Neural progenitor cell (in vitro differentiated cells): ENCODE measurements at places on chromosomes 3 and 15.

DNA sequence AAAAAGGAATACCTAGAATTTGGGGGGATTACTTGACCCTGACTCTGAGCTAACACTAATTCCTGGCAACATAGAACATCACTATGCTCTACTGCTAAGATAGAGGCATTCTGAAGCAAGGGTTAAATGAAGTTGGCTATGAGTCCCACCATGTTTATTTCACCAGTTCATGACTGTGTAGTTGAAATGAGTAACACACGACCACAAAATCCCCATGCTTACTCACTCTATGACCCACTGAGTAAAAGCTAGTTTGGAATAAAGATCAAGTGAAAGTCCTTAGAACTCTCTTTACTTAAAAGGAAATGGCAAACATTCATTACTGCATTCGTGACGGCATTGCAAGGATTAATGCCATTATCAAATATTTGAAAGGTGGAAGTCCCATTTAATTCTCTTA lies 47.4 kb downstream of the MRPL46 start:
- no peak for DNase-seq

DNA sequence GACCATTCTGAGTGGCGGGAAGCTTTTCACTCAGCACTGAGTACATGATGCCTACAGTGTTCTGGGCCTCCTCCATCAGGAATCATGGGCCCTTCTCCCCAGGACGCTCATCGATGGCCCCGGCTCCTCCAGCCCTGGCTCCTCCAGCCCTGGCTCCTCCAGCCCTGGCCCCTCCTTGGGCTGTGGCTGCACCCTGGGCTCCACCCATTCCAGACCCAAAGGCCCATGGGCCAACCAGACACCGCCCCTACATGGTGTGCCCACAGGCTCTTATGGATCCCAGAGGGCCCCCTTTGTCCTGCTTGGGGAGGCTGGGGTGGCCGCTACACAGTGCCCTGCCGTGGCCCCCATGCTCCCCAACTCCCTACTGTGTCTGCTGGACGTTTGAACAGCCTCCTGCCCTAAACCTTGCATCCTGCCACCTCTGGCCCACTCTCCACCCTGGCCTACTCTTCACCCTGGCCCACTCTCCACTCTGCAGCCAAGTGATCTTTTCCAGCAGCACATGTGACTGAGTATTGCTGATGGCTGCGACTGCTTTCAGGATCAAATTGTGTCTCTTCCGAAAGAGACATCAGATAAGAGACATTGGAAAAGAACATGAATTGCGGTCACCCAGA lies 57.9 kb downstream of the APBA2 start:
- DNase-seq: no peak

- no peak for DNase-seq
Observed at GRCh38 chr15:74252291-74252690, 16.2 kb downstream of the CCDC33 start.

DNA sequence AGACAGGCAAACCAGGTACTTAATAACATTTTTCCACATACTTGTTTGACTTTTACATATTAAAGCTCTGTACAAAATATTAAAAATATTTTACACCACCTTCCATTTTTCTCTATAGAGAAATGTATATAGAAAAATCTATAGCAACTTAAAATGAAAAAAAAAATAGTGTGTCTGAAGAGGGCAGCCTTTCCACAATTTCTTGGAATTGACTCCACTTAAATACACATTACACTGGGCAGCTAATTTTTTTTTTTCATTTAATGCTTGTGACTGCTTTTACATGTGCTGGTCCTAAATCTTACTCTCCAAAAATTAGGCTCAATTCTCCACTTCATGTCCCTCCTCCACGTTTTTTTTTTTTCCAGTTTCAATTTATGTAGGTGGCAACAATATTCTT lies 427.0 kb upstream of the RBMS3 start:
- DNase-seq: no peak

DNA sequence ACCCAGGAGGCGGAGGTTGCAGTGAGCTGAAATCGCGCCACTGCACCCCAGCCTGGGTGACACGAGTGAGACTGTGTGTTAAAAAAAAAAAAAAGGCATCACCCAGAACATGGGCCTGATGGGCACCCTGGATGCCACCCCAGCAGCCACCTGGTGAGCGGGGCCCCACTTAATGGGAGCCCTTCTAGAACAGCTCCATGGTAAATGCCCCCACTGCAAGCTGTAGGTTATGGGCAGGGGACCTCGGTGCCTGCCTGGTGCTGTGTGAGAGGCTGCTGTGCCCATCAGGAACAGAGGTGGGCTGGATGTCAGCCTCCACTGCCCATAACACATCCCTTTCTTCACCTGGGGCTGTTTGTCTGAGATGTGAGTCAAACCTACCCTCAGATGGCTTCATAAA lies 156.2 kb upstream of the MEF2A start:
- no peak for DNase-seq

- no peak for DNase-seq
Observed at GRCh38 chr3:189833996-189834395, 202.8 kb downstream of the TP63 start.

DNA sequence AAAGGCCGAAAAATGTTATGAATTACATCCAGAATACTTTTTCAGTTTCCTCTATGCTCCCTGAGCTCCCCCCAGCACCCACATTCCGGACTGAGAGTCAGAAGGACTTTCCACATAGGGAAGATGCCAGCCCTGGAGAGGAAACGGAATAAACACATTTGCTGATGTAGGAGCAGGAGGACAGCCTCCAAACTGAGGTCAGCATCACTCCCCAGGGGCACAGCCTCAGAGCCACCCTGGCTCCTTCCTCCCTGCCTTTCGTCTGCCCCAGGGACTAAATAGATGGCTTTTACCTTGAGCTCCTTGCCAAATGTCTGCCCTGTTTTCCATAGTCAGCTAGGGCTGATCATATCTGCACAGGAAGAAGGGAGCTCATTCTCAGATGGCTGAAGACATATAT lies 22.6 kb upstream of the SLCO2A1 start:
- no peak for DNase-seq

- DNase-seq: no peak
Observed at GRCh38 chr3:68996356-68996995, 17.0 kb downstream of the EOGT start.

- DNase-seq: no peak
Observed at GRCh38 chr3:185702262-185703225, 116.4 kb downstream of the SENP2 start.

GRCh38 chr15:57227899-57228298 lies 148.4 kb upstream of the CGNL1 start:
- no peak for DNase-seq

GRCh38 chr3:4290272-4290893 lies 12.8 kb upstream of the SETMAR start:
- DNase-seq: peak; percentile 30

- no peak for DNase-seq
Observed at GRCh38 chr3:55534876-55535275, 47.8 kb upstream of the WNT5A start.

- no peak for DNase-seq
Observed at GRCh38 chr3:135017003-135017893, 222.2 kb downstream of the EPHB1 start.

- DNase-seq: no peak
Observed at GRCh38 chr3:16840101-16840424, 44.7 kb upstream of the PLCL2 start.

DNA sequence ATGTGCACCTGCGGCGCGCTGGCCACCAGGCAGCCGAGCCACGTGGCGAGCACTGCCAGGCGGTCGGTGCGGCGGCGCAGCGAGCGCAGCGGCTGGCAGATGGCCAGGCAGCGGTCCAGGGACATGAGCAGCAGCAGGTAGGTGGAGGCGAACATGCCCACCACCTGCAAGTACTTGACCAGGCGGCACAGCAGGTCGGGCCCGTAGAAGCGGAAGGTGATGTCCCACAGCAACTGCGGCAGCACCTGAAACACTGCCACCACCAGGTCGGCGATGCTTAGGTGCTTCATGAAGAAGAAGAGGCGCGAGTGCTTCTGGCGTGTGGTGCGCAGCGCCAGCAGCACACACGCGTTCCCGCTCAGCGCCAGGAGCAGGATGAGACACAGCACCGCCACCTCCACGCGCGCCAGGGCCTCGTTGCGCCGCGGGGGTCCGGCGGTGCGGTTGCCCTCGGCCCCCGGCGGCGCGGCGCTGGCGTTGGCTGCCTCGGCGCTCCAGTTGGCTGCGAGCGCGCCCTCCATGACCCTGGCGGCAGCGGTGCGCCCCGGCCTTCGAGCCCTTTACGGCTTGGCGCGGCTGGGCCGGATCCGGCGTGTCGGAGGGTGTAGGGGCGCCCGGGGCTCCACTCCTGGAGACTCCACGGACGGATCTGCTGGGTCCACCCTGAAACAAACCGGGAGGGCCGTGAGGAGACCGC lies 1.6 kb downstream of the OXTR start:
- DNase-seq: peak; percentile 42

DNA sequence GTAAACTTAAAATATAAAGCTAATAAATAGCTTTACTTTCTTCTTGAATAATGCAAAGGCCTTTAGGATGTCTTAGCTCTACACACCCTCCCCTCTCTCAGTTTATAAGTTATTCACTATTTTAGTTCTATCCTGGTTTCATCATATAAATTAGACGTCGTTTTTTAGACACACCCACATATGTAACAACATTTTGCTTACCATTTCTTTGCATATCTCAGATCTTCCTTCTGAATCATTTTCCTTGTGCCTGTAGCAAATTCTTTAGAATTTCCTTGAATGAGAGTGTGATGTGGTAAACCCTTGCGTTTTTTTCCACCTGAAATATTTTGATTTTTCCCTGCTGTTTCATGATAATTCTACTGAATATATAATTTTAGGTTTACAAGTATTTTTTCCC lies 2.5 kb upstream of the DAZL start:
- no peak for DNase-seq

DNA sequence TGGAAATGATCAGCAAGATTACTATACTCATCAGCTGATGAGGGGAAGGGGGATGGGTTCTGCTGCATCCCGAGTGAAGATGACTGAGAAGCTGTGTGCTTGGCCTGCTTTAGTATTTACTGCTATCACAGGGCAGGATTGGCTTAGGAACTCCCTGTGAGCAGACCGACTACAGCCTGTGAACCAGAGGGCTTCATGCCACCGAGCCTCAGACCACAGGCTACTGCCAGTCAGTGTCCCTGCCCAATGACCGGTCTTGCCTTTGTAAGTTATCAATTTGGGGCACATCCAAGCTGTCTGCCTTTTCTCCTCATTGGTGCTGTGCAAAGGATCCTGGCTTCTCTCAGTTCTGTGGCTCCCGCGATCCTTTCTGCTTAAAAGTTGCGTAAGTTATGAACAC lies 71.5 kb downstream of the PDCD6IP start:
- DNase-seq: no peak

GRCh38 chr15:70156671-70157271 lies 59.1 kb upstream of the TLE3 start:
- DNase-seq: no peak

GRCh38 chr15:90787881-90788280 lies 70.7 kb downstream of the BLM start:
- no peak for DNase-seq

DNA sequence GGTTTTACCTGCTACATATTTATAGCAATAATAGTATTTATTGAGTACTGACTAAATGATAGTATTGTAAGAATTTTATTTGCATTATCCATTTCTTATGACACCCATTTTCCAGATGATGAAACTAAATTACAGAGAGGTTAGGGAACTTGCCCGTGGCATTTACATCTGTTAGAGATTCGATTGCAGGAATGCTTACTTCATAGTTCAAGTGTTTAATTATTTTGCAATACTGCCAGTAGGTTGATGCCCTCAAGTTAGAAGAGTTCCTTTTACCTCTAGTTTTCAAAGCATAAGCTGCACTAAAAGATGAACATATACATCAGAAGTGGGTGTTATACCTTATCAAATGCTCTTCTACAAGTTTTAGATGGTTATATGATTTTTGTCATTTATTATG lies 362.8 kb upstream of the RGMA start:
- DNase-seq: no peak

DNA sequence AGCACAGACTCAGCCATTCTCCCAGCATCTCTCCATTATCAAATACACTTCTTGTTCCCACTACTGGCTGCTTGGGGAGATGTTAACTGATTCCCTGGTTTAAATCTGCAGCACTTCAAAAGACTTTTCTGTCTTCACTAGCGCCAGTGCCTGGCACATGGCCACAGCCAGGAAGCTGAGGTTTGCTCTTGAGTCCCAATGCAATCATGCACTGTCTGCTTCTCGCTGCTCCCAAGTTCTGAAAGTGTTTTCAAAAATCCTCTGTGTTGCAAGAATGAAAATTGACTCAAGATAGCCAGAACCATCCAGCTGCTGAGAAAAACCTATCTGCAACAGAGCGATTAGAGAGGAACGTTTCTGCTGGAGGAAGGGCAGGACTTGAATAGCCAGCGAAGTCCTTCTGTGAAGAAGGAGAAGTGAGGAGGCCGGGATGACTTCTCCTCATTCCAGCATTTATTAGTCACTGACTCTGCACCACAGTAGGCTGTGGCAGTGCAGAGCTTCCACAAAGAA lies 358.4 kb upstream of the NR2F2 start:
- DNase-seq: no peak

- DNase-seq: peak; percentile 80
Observed at GRCh38 chr15:98442379-98442833, 205.9 kb upstream of the IGF1R start.

GRCh38 chr15:39317225-39317624 lies 263.7 kb upstream of the THBS1 start:
- DNase-seq: no peak

- no peak for DNase-seq
Observed at GRCh38 chr3:10380906-10381305, 60.0 kb upstream of the SEC13 start.

DNA sequence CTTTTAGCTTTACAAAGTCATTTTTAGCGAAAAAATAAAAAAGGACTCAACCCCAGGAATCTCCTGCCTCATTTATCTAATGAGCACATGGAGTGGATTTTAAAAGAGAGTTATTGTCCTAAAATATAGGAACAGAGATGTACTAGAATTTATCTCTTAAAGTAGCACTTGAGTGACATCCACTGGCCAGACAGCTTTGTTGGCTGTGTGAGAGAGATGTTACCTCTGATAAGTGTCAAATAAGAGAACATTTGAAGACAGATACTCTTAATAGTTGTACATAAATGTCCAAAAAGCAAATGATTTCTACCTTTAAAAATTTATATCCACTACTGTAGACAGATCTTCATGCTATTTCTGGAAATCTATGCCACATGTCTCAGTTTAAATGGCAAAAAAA lies 12.3 kb upstream of the MFSD1 start:
- no peak for DNase-seq

- DNase-seq: no peak
Observed at GRCh38 chr3:76495216-76495615, 544.7 kb upstream of the ROBO2 start.

DNA sequence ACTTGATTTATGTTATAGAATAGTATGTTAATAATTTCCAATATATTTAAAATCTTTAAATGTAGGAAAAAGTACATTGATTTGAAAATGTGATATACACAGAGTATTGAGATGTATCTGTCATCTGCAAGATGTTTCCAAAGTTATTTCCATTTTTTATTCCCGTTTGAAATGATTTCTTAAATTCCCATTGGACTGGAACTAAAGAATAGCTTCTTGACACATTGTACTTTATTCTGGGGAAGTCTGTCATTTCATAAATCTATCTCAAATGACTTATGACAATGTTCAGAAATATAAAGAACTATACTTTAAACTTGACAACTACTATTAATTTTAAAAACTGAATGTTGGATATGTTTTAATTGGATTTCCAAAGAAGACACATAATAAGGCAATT lies 489.6 kb downstream of the ROBO2 start:
- DNase-seq: no peak
